Stimulated activated CD8-positive, alpha-beta memory T cell treated with anti-CD3 and anti-CD28 coated beads, Interleukin-7, amount 100 ng/mL, for 48 hours (primary cell): ENCODE measurements at places on chromosomes 7 and 10.

GRCh38 chr10:129863201-129863663 is 100.8 kb downstream of the EBF3 start:
- no peak for DNase-seq

- DNase-seq: no peak
Observed at GRCh38 chr7:37259319-37259821, 189.3 kb downstream of the ELMO1 start.

DNA sequence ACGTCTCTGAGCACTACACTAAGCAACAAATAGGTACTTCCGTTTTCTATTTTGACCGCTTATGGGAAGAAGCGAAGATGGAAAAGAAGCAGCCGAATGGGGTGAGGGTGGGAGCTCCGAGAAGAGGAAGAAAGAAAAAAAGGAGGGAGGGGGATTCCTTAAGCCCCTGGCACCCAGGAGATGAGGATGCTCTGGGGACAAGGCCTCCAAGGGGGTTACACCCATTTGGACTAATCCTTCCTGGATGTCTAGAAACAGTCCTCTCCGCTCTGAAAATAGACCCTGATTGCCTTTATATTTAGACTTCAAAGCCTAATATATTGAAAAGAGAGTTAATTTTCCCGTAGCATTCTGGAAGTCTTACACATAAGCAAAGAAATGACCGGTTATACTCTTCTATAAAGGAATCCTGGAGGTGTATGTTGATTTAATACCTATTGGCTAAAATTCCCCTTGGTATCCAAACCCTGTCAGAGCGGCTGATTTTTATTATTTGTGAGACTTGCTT is 676 bp upstream of the HTR7 start:
- DNase-seq: no peak

DNA sequence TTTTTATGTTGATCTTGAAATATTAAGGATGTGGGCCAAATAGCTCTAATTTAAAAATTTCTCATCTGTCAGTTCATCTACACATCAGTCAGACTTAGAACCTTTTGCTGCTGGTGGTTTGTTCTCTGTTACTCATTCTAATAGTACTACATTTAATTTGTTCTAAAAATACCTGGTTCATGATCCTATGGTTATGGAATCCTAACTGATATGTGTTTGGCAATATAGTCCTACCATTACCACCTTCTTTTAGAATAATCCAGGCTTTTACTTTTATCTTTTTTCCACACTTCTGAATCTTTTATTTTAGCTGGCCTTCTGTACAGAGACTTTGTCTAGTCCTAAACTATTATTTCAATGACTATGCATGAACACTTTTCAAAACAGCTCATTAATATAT is 116.9 kb downstream of the SVOPL start:
- no peak for DNase-seq

GRCh38 chr10:113879691-113880090 is 25.2 kb downstream of the NHLRC2 start:
- DNase-seq: no peak
